ENCODE measurements at places on chromosomes 3 and 15.
A peak's percentile ranks its signal among the peaks of the same experiment; 100 is the strongest.

- DNase-seq = no peak
Measured at GRCh38 chr3:66997560-66998112, 471 bp upstream of the KBTBD8 start.

- DNase-seq = no peak
Measured at GRCh38 chr15:57422113-57422754, 45.9 kb downstream of the CGNL1 start.

DNA sequence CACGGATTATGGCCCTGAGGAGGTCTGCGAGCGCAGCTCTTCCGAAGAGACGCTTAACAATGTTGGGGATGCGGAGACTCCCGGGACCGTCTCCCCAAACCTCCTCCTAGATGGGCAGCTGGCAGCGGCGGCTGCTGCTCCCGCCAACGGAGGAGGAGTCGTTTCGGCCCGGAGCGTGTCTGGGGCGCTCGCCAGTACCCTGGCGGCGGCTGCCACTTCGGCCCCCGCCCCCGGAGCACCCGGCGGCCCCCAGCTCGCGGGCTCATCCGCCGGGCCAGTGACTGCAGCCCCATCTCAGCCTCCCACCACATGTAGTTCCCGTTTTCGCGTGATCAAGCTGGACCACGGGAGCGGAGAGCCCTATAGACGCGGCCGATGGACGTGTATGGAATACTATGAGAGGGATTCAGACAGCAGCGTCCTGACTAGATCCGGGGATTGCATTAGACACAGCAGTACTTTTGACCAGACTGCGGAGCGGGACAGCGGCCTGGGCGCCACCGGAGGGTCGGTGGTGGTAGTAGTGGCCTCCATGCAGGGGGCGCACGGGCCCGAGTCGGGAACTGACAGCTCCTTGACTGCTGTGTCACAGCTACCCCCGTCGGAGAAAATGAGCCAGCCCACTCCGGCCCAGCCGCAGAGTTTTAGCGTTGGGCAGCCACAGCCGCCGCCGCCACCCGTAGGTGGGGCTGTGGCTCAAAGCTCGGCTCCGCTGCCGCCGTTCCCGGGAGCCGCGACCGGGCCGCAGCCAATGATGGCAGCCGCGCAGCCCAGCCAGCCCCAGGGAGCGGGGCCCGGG, 1.6 kb downstream of the TSC22D2 start:
- peak; percentile 71 for DNase-seq

GRCh38 chr3:53700441-53700840, 145.8 kb downstream of the CHDH start:
- no peak for DNase-seq

- DNase-seq = no peak
Measured at GRCh38 chr3:34155108-34155507, 356.7 kb downstream of the PDCD6IP start.

- DNase-seq = no peak
Measured at GRCh38 chr3:101846709-101847108, 2.6 kb upstream of the NFKBIZ start.

GRCh38 chr3:2908693-2909351, 201.4 kb downstream of the IL5RA start:
- DNase-seq = no peak

- no peak for DNase-seq
Measured at GRCh38 chr15:67618297-67618696, 75.8 kb downstream of the MAP2K5 start.

DNA sequence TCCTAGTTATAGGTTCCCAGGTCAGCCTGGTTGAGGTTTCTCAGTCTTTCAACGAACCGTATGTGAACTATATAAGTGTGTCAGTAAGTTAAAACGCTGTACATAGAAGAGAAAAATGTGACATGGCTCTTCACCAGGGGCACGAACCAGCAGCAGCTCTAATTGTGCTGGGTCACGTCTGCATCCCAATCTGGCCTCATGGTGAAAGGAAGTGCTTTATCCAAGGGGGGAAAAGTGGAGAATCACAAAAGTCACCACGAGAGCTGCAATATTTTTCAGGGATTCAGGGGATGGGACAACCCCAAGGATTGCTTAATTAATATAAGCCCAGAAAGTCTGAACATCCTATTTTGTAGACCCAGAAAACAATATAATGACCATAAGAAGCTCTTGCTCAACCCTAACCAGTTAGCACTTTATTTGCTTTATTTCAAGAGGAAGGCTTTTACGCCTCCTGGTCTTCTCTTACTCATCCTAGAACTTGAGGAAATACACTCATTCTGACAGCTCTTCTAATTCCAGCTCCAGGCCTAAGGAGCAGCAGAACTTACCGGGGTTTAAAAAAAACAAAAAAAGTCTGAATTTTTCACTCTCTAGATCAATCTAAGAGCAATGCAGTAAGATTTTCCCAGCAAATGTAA, 16.5 kb downstream of the ANXA2 start:
- no peak for DNase-seq

GRCh38 chr15:64947211-64947610, 35.5 kb downstream of the ANKDD1A start:
- DNase-seq = no peak

DNA sequence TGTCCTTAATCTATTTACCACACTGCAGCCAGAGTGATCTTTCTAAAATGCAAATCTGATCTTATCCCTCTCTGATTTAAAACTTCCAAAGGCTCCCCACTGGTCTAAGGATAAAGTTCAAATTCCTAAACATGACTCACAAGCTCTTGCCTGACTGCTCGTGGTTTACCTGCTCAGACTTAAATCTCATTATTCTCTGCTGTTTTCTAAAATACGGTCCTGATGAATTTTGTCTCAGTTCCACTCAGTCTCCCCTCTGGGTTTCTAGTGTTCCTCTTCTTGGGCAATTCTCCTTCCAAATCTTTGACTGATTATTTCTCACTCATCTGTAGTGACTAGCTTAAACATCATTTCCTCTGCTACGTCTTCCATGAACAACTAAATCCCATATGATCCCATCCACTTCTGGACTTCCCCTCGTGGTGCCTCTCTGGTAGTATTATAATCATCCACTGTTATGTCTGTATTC, 108.3 kb downstream of the P3H2 start:
- DNase-seq = no peak

DNA sequence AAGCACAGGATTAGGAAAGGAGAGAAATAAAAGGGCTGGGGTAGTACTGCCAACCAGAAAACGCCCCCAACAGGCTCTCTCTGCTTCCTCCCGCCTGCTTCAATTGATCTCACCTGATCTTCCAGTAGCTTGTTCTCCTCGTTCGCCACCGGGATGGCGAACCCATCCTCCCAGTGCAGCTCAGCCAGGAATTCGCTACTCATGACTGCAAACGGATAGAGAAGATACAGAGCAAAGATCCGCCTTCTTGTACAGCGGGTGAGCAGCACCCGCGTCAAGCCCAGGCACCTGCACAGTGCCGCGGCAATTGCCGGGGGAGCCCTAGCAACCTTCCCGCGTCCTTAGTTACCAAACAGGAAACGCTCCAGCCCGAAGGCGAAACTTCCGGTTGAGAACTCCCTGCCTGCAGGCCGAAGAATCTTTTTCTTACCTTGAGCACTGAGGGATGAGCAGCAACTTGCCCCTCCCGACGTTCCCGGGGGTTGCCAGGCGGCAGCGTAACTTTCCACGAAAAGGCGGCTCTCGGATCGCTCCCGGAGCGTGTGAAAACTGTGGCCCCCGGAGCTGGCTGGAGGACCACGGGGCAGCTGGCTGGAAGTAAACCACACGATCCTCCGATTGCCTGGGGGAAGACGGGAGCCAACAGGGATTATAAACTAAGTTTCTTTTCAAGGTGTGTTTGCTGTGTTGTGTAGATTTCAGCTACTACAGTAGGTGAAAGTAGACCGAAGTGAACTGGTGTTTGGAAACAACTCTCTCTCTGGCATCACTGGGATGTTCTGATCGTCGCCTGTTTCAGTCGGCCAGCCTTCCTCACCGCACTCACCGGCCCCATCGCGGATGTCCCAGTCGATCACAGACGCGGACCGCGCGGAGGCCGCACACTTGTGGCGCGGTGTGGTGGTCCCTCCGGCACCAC, at the start of gene CCDC39:
CCDC39 (minus strand) TSS at position 312 of the 919 bp plus-strand sequence; CDS start at position 203, 109 bp downstream.
- DNase-seq = peak; percentile 58

DNA sequence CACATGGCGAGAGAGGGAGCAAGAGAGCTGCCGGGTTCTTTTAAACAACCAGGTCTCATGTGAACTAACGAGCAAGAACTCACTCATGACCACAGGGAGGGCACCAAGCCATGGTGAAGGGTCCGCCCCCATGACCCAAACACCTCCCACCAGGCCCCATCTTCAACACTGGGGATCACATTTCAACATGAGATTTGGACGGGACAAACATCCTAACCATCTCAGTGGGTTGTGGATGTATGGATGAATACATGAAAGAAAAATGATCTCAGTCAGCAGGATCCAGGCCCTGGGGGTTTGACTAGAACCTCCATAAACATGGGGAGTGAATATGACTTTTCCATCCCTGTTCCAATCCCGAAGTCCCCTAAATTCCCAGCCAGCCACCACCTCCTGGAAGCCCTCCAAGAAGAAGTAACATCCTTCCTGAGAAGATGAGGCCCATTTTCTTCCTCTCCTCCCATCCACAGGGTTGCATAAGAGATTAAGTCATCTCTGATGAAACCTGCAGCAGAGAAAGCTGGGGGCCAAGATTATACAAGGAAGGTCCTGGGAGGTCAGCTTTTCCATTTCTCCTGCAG, 9.5 kb downstream of the CAV3 start:
- DNase-seq = no peak

DNA sequence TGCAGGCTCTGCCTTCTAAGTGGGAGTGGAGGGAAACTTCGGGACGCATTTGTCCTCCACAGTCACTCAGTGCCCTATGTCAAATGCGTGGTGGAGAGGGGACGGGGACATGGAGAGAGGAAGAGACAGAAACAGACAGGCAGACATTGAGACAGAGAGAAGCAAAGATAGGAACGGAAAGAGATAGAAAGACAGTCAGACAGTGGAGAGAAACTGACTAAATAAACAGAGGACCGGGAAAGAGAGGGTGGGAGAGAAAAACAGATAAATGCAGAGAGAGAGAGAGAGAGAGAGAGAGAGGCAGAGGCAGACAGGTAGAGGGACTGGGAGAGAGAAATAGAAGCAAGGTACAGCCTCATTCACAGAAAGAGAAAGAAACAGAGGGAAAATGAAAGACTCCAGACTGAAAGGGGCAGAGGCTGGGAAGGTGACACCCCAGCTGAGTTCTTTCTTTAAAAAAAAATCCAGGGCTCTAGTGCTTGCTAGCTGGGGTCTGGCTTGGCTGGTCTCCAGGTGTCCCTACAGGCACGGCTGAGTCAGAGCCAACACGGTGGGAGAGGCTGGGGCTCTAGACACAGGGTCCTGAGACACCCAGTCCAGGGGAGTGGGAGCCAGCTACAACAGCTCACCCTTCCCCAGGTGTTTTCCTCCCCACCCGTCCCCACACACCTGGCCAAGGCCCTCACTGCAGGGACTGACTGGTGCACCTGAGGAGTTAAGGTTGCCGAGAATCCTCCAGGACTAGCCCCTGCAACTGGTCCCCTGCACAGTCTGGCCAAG, 506.1 kb upstream of the PROK2 start:
- no peak for DNase-seq
